Osteoblast (primary cell): ENCODE measurements at places on chromosomes 11 and 22. TPM values are rescaled to one million over a fixed set of nuclear protein-coding genes. Genes with fewer than 3 reads are reported as not detected.

The CD59 gene
- 345 and 377 TPM in 2 replicates for total RNA-seq

The TRABD gene
- total RNA-seq = 13.6 and 13.8 TPM in 2 replicates

The TMEM179B gene
- total RNA-seq = 37.4 and 51.4 TPM in 2 replicates

The TMEM45B gene
- not detected in 2 replicates for total RNA-seq

The OR8G1 gene
- not detected in 2 replicates for total RNA-seq

The GRIA4 gene
- not detected in 2 replicates for total RNA-seq

The SLC25A18 gene
- total RNA-seq = not detected in 2 replicates

- DNase-seq = peak; percentile 98
Measured at GRCh38 chr22:46119729-46120419, 30.5 kb upstream of the PPARA start.

DNA sequence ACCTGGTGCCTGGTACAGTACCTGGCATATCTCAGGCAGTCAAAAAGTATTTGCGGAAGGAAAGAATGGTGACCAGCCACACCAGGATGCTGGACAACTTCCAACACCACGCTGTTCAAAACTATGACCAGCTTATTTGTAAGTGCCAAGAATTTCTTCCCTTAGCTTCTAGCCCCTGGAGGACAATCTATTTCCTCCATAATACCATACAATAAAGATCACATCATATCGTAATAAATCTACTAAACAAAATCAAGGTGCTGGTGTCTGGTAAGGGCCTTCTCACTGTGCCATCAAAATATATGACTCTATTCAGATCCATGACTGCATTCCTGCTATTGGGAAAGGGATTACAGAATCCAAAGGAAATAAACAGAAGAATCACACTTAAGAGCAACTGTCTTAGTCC is 51.5 kb downstream of the ALG9 start:
- peak; percentile 21 for DNase-seq

DNA sequence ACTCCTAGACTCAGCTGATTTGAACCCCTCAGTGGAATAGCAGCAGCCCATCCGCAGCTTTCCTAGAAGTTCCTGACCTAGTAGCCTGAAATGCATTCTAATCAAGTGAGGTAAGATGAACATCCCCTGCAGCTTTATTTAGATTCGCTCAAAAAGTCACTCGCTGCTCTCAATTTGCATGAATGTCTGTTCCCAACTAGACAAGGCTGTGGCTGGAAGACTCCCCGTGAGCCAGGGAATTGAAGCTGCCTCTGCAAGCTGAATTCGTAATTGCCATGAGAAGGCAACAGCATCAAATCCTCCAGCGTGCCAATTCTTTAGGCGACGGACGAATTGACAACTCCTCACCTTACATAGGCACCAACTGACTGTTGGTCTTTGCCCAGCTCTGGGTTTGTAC is 17.1 kb upstream of the SCN3B start:
- DNase-seq = no peak

DNA sequence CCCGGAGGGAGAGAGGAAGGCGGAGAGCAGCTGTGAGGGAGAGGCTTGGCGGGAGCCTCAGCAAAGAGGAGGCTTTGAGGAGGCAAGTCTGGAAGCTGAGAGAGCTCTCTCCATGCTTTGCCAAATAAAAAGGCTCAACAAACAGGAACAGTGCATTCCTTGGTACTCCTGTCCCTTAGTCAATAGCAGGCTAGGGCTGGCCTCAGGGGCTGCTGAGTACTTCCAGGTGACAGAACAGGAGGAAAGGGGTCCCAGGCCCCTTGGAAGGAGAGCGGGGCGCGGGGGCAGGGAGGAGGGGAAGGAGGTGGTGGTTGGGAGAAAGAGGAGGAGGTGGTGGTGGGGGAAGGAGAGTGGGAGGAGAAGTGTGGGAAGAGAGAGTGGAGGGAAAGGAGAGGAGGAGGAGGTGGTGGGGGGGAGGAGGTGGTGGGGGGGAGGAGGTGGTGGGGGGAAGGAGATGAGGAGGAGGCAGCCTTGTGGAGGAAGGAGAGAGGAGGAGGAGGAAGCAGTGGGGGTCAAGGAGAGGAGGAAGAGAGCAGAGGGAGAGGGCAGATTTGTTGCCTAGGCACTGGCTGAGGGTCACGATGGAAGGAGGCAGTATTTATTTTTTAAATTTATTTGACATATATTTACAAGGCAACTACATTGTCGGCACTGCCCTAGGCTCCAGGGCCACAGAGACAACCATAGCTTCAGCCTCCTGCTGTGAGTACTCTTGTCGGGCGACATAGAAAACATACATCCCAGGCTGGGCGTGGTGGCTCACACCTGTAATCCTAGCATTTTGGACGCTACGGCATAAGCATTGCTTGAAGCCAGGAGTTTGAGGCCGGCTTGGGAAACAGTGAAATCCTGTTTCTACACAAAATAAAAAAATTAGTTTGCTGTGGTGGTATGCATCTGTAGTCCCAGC is 74.2 kb upstream of the ZBED5 start:
- DNase-seq = no peak

GRCh38 chr22:33785283-33785968 is 134.8 kb downstream of the LARGE1 start:
- peak; percentile 72 for DNase-seq

DNA sequence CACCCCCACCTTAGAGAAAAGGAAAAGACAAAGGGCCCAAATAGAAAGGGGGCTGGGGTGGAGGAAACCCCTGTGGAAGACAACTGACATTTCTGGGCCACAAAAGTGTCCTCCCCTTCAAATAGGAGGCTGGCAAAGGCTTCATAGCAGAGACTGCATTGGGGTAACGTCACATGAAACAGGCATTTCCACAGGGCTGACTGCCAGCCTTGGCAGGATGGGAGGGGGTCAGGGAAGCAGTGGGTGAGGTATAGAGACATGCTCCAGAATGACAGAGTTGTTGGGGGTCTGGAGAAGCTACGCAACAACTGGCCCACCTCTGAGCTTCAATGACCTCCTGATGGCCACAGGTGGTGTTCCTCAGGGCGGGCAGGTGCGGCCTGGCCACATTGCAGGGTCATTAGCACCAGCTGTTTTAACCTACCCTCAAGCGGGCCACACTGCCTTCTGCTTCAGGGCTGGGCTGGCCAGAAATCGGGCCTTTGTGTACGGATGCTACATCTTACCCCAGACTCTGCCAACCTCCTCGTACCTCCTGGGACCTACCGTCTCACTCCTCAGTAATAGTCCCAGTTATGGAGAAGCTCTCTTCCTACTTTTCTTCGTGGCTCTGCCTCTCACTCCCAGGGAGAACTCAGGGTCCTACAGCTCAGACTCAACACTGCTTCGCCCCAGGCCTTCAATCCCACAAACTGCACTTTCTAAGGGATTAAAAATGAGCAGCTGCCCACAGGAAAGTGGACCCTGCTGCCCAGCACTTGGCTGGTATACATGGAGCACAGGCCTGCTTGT is 160.0 kb upstream of the NCAM1 start:
- DNase-seq = no peak

DNA sequence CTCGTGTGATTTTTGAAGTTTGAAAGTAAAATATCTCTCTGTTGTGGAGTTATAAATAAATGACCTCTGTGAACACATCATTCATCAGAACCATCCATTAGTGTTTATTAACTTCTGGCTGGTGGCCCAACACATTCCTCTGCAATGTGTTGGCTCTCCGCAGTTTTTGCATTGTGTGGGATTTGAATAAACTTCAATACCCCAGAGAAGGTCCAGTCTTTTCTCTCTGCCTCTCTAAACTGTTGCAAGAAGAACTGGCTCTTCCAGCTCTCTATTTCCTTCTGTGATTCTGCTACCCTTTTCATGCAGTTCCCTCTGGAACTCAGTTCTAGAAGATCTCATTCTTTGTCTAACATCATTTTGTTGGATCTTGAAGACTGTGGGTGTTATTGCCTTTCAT is 125.0 kb upstream of the ARHGAP42 start:
- DNase-seq = peak; percentile 74

- no peak for DNase-seq
Measured at GRCh38 chr11:106378513-106379179, 301.2 kb downstream of the AASDHPPT start.

GRCh38 chr11:12642040-12642439 is 32.2 kb upstream of the TEAD1 start:
- no peak for DNase-seq

DNA sequence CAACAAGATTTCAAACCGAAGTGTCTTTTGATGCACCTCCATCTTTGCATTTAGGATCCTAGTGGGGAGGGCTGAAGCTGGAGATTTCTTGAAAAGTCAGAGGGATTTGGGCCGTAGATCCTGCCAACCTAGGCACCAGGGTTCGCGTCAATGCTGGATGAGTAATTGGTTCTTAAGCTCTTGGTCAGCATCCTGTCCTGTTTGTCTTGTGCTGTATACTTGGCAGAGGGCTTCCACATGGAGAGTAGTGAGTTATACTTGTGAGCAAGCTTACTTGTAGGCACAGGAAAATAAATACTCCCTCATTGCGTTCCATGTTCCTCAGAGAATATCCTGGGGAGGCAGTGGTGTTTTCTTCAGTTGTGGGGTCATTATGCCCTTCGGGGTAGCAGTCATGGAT is 12.6 kb downstream of the INSC start:
- no peak for DNase-seq

- DNase-seq = no peak
Measured at GRCh38 chr11:84721561-84721961, 905.6 kb downstream of the DLG2 start.

DNA sequence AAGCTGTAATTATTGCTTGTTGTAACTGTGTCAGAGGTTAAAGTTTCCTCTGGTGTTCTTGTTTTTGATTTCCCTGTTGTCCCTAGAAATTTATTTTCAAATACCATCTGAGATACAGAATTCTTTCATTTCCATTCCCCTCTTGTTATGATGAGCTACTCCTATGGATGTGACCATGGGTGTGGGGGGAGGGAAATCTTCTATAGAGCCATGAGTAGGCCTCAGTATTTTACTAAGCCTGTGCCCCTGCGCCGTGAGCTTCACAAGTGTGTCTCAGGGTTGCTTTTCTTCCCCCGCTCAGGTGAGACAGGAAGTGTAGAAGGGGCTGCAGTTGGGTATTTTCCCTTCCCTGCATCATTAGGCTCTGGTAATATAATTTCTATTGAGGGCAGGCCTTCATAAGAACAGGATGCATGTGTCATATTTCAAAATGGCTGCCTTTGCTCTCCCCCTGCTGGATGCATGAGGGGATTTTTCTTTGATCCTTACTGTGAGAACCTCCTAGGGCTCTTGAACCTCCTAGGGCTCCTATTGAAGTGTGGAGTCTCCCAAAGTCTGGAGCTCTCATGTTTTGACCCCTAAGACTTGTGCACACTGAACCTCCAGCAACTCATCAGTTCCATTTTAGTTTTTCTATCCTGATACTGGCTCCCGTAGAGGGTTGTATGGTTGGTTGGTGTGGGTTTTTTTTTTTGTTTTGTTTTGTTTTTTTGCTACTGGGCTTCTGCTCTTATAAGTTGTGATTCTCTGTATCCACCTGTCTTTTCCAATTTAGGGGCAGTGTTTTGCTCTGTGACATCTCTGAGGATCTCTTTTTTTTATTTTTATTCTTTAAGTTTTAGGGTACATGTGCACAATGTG is 658.2 kb downstream of the NTM start:
- DNase-seq = no peak

- DNase-seq = peak; percentile 95
Measured at GRCh38 chr22:24325105-24325757, 54.6 kb downstream of the SPECC1L start.

- DNase-seq = peak; percentile 91
Measured at GRCh38 chr11:123430721-123431497, 840 bp downstream of the GRAMD1B start.

GRCh38 chr11:65499713-65500386 is 1.0 kb downstream of the MALAT1 start:
- DNase-seq = no peak

DNA sequence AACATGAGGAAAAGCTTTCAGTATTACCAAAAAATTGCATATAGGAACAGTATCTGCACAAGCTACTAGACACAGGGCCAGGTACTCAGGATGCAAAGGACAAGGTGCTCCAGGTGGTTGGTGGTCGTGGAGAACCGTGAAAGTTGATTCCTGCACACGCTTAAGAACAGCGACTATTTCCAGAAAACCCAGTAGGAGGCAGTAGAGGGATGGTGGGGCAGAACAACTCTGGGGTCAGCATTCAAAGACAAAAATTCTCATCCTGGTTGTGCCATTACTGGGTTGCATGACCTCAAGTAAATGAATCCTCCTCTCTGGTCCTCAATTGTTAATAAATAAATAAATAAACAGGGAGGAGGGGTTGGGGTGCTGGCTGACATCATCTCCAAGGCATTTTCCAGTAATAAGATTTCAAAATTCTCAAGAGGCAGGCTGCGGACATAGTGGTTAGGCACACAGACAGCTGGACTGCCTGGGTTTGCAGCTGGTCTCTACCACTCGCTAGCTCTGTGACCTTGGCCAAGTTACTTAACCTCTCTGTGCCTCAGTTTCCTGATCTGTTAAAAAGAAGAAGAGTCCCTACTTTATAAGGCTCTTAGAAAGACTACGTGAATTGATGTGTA is 89.6 kb downstream of the ISX start:
- DNase-seq = no peak

DNA sequence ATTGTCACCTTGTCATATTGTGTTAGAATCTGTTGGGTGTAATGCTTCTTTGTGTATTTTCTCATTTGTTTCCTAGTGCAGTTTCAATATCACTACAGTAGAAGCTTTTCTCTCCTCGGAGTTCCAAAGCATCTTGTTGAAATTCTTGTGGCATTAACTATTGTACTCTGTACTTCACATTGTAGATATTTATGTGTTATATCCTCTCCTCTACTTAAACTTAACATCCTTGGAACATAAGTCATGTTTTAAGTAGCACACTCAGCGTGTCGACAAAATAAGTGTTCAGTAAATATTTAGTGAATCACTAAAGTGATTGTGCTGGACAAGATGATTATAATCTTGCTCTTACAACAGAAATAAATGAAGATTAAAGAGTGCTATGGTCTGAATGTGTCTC is 201.7 kb downstream of the ARHGAP42 start:
- peak; percentile 3 for DNase-seq

DNA sequence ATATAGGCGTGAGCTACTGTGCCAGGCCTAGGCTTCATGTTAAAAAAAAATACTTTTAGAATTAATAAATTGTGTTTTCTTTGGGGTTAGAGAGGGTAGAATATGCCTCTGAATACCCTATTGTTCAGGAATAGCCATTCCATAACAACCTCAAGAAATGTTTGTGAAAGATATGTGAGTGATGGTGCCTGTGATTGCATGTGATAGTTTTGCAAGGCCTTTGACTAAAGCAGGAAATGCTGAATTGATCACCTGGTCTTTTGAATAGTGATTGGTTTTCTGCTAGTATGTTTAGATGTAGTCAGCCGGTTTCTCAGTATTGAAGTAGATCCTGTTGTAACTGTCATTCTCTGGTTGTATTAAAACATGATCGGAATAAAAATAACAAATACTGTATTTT is 73.4 kb downstream of the UVRAG start:
- DNase-seq = no peak

DNA sequence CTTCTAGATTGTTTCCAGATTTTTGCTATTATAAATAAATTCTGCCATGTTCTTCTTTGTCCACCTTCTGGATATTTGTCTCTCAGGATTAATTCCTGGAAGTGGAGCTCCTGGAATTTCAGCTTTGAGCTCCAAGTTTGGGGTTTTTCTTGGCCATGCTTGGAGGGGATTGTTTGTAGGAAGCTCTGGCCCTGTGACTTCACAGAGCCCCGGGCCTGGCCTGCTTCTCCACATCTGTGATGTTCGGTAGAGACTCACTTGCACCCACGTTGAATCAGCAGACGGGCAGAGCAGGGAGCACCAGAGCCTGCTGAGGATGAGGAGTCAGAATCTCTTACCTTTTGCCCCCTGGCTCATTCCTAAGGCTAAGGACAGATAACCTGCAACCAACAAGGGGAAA is 35.7 kb downstream of the LRRC32 start:
- DNase-seq = no peak
